Stimulated activated CD4-positive, alpha-beta T cell treated with anti-CD3 and anti-CD28 coated beads, Interleukin-1b, Interleukin-23, amount 100 ng/mL, for 24 hours (primary cell): ENCODE measurements at places on chromosomes 2 and 18.

GRCh38 chr2:240566203-240567136, 1.8 kb upstream of the RNPEPL1 start:
- peak; percentile 80 for DNase-seq

DNA sequence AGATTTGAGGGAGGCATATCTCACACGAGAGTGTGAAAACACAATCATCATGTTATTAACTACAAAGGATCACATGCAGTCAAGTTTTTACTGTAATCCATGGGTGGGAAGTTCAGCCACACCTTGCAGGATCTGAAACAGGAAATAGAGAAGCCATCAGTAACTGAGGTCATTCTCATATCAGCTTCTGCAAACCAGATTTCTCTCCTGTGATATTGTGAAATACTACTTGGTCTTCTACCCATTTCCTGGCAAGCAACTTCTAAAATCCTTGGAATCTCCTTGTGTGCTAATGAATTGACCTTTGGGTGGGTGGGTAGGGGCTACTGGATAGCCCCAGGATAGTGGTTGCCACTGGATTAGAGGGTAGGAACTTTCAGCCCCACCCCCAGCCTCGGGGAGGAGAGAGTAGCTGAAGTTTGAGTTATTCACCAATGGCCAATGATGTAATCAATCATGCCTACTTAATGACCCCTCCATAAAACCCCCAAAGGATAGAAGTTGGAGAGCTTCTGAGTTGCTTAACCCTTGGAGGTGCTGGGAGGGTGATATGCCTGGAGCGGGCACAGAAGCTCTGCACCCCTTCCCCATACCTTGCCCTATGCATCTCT, 25.6 kb upstream of the TGIF1 start:
- no peak for DNase-seq

DNA sequence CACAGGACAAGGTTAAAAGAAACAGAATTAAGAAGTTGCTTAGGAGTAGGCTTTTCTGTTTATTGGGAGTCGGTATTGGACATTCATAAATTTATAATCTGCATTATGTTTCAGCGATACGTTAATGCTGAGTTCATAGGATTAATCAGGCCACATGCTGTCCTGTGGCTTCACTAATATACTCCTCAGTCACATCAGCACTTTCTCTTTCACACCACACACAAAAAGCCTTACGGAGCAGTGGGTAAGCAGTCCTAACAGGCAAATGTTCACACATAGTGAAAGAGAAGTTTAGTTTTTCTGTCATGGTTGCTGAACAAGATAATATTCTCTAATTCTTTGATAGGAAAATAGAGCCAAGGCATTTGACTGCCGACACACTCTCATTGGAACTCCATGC, 411.7 kb upstream of the RAB12 start:
- no peak for DNase-seq

DNA sequence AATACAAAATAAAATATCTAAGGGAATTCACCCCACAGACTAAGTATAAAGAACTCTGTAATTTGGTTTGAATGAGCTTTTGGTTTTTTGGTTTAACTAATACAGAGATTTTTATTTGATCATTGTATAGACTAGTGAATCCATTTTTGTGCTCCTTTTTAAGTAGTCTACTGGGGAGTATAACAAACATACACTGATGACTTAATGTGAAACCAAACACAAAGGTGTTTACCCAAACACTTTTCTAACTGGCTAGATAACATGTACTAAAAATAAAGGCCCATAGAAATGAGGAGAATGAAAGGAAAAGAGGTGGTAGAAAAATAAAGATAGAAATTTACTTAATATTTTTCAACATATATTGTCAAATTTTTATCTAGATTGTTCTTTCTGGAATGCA, 146.0 kb downstream of the NRXN1 start:
- DNase-seq, result no peak

- no peak for DNase-seq
Observed at GRCh38 chr2:120591572-120591971, 144.1 kb upstream of the GLI2 start.

DNA sequence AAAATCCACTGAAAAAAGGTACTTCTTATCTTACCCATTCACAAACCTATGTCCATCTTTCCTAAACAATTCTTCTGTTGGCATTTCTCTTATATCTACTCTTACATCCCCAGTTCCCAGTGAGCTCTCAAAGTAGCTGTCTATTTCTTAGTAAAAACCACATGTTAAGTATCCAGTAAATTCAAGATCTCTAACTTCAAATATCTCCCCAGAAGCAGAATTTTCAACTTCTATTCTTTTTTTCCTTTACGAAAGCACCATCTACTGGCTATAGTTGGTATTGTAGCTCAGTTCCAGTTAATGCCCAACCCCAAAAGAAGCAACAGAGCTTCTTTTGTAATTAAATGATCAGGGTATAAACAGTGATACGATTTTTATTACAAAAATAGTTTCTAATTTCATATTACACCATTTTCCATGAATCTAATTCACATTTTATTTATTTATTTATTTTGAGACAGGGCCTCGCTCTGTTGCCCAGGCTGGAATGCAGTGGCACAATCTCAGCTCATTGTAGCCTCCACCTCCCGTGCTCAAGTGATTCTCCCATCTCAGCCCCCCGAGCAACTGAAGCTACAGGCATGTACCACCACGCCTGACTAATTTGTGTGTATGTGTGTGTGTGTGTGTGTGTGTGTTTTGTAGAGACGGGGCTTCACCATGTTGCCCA, 28.5 kb downstream of the HRH4 start:
- no peak for DNase-seq

DNA sequence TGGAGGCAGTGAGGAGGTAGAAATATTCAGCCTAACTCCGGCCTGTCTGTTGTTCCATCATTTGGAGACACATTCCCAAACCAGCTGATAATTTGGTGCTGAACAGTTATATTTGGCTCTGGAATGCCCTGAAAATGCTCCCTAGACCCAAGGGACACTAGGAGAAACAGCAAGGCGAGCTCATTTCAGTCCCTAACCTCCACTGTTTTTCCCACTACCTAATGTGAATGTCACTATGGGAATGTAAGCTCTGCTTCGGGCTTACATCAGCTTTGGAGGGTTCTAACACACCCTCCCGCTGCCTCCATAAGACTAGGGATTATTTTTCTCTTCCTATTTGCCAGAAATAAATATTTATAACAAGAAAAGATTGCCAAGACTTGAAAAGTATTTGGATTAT, 103.5 kb downstream of the ANTXR1 start:
- no peak for DNase-seq

DNA sequence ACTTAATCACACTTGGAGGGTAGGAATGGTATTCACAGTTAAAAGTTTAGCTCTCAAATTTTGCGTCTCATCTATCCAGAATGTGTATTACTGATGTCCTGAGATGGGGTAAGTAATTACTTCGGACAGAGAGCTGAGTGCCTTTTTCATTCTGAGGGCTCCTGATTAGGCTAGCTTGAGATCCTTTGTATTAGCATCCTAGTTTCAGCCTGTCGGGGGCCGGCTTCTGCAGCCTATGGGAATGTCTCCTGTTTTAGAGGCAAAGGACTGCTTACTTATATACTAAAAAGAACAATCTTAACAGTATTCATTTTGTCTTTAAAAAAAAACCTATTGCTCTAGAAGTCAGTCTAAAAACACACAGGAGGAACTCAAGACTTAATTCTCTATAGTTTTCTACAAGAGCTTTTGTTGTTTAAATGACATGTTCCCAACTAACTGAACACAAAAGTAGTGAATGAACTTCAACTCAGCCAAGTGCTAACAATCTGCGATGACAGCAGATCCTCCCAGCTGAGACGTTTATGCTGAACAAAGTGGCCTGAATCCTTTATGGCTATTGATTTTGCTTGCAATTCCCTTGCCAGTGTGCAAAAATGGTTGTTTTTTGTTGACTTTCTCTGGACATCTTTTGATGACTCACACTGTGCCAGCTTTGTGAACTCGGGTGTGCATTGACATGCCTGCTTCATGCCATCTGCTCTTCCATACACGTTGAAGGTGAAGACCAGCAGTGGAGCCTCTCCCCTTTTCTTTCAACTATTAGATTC, 118.7 kb downstream of the LYPD6B start:
- no peak for DNase-seq

DNA sequence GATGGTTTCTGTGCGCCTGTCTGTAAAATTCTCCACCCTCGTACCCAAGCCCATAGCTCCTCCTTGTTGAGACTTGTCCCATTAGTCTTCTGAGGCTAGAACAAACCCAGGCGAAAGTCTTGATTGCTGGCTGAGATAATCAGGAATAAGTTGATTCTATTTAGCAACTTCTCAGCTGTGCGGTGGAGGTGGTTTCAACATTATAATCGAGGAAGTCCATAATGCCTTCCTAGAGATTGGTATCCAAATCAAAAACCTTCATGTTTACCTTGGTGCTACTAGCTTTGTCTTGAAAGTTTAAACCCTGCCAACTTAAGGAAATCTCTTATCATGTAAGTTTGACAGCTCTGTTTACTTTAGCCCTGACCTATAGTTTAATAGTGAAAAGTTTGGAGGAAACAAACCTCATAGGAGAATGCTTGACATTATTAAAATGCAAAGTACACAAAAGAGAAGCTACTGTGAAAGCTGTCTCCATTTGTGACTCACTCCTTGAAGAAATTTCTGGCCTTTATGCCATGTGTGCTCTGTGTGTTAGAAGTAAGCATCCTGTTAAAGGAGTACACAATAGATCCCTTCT, 36.6 kb upstream of the DSC1 start:
- DNase-seq, result no peak
